ENCODE measurements at places on chromosomes 2 and 18.

DNA sequence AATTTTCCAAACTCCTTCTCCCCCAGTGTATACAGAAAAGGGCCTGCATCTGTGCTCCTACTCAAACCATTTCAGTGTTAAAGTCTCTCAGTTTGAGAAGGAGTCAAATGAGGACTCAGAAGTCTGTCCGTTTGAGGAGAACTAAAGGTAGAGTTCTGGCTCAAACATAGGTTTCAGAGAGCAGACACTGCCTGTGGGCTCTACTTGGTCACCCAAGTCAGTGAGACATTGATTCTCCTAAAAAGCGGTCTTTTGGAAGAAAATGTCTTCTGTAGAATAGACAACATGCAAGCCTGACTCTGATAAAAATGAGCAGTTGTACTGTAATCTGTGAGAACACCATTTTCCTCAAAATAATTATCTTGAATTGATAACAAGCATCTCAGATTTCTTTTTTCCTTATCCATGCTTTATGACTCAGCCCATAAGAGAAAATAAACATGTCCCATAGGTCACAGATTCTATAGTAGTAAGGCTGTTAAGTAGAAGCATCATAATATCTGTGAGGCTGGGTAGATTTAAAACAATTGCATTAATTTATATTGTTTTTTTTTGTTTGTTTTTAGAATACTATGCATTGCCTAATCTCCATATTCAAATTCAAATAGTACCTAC lies 82.8 kb downstream of the ASXL3 start:
- no peak for DNase-seq

- DNase-seq, result no peak
Measured at GRCh38 chr18:44054514-44054913, 626.2 kb upstream of the SETBP1 start.

- no peak for DNase-seq
Measured at GRCh38 chr2:12676771-12677170, 40.0 kb upstream of the TRIB2 start.

- no peak for DNase-seq
Measured at GRCh38 chr2:230866756-230867523, 2.2 kb downstream of the ITM2C start.

GRCh38 chr18:55763298-55763697 lies 175.3 kb upstream of the TCF4 start:
- no peak for DNase-seq
